ENCODE measurements at places on chromosomes 7 and 10.

DNA sequence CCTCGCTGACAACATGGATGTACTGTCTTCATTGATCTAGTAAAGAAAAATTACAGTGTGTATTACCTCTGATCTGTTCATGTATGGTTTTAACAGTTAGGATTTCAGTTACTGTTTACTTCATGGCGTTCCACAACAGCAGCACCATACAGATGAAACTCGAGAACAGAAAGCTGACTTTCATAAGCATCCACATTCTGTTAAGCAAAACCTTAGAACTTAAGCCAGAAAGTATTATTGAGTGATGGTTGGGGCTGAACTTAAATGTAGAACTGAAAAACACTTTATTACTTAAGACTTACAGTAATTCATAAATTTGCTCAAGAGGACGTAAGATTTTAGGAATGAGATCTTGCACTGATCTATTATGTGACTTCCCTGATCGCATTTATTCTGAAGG, 3.7 kb downstream of the MRPL32 start:
- no peak for DNase-seq

GRCh38 chr7:1341361-1342089, 108.9 kb downstream of the UNCX start:
- DNase-seq: no peak

DNA sequence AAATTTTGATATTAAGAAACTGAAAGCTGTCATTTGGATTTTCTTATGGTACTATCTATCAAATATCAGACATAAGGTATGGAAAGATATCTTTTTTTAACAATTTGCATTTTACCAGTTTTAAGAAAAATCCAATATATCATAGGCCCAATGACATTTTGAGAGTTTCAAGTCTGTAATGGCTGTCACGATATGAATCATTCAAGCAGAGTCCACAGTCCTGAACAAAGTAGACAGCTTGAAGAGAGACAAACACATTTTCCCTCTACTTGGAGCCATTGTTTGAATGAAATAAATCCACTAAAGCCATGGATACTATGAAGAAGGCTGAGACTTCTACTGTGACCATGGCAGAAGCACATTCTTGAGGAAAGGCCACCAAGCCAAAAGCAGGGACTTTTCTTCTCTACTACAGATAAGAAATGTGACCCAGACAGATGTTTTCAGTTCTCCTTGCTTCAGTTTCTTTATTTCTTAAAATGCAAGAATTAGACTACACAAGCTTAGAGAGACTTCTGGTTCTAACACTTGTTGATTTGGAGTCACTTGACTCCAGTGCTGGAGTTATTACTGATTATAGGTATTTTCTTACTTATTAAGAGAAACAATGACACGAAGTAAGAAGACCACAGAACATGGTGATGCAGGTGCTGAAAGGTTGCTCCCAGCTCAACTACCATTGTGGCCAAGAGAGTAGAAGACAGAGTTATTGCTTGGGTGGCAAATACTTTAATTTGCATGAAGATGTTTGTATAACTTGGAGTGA, 429.1 kb downstream of the KIF20B start:
- no peak for DNase-seq

- DNase-seq: no peak
Observed at GRCh38 chr10:6109444-6109775, 20.6 kb downstream of the RBM17 start.

- DNase-seq: no peak
Observed at GRCh38 chr10:26410356-26410755, 27.8 kb upstream of the APBB1IP start.

DNA sequence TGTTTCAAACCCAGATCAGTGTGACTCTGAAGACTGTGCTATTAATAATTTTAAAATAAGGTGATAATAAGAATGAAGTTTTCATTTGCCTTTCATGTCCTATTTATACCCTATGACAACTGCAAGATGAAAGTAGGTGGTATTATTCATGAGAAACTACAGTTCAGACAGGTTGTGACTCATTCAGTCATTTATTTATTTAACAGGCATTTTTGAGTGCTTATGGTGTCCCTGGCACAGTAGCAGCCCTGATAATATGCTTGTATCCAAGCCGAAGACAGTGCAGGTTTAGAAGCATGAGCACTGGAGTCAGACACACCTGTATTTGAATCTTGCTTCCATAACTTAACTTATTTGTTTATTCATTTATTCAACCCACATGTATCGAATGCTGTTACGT, 87.1 kb downstream of the FZD1 start:
- DNase-seq: no peak

DNA sequence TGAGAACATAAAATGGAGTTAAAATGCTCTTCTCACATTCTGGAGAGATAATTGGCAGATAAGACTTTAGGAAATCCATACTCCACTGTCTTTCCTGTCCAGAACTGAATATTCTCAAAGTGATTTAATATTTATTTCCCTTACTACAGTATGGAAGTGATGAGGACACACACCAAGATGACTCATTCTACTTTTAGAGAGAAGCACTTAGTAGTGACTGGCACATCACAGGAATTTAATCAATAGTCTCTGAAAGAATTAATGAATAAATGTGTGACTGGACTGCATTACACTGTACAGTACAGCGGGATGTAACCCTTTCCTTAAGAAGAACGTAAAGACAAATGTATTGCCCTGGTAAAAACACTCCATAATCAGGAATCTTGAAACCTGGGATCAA, 116.7 kb downstream of the SEMA3E start:
- DNase-seq: no peak

DNA sequence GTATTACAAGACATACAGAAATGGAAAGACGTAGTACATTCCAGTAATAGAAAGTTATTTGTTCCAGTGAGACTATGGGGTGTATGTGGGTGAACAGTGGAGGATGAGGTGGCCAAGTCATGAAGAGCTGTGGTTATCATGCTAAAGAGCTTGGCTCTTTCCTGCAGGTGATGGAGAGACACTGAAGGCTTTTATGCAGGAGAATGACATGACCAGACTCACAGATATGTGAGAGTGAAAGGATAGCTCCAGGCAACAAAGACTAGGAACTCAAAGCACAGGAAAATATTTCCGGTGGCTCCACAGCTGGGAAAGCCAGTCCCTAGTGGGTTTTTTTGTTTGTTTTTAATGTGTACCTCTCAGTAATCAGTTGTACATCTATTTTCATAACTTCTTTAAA, 133.5 kb downstream of the TSPAN12 start:
- DNase-seq: no peak

DNA sequence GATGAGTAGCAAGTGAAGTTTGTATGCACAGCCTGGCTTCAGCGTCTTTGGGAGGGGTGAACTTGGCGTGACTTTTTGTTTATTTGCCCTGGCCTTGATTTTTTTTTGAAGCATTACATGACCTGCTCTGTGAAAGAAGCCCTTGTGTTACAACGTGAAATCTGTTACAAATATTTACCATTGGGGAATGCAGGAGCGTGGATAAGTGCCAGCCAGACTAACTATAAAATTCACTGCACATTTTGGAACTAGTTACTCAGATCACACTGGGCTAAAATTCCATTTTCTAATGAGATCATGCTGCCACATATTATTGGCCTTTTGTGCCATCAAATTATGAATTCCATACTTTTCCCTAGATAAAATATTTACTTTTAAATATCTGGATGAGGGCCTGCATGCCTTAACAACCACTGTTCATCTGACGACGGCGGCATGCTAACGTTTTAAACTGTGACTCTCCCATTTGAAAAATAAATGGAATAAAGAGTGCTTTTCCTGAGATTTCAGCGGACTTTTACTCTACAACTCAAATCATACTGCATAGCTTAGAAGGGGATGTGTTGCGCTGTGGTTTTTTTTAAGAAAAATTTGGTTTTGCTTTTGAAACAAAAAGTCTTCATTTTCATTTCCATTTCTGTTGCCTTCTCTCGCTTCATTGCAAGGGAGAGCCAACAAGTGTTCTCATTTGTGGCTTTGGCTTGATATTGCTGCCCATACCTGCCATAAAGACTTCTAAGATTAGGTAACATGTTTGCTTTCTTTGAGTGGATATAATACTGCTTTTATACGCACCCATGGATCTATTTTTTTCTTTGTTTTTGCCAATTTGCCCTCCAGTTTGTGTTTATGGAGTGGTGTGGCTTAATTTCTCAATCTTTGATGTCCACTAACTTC, 352.2 kb downstream of the TFEC start:
- DNase-seq: peak; percentile 78

DNA sequence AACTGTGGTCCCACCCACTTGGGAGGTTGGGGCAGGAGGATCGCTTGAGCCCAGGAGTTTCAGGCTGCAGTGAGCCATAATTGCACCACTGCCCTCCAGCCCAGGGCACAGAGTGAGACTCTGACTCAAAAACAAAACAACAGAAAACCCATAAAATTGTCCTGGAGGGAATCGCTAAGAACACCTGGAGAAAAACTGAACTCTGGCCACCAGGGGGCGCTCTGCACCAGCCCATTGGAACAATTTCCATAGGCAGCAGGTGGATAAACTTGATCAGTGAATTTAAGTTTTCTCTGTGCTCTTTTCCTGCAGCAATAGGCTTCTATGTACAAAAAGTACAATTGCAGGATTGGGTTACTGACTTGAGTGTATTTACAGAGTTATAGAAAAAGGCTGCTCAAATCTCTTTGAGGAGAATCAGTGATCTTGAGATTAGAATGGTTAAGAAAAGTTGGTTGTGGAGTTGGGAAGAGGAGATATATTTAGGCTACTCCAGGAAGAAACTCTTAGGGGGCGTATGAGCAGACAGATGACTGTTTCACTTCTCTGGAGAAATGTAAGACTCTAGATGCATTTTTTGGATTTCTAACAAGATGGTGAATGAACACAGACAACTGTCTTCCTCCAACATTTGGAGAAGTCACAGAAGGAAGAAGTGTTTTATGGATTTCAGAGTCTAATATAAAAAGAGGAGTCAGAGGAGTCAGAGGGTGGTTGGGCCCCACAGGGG, 274.9 kb upstream of the GALNT17 start:
- DNase-seq: peak; percentile 86

DNA sequence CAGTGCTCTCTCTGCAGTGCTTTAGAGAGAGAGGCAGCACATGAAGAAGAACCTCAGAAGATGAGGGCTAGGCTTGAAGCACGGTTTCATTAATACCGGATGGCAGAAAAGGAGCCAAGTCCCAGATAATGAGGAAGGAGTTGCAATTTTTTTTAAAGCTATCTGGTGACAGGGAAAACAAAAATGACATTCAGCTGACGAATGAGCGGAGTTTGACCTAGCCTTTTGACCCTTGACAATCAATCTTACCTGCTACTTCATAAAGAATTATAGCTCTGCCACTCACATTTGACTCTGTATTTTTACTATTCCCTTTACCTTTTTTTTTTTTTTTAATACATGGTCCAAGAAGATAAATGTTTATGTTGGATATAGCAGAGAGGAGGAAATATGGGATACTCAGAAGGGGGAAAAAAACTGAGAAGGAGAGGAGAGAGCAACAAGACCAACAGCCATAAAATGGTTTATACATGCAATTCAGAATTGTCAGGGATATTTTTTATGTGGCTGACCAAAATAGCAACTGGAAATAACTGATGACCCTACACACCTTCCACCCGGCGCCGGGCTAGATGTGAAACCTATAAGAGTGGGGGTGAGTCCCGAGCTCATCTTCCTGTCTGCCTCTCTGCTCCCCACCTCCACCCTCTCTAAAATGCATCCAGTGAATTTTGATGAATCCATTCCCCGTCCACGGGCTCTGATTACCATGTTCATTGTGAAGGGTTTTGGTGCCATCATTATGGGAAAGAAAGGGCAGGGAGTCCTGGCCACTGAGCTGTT, 274.4 kb upstream of the YAE1 start:
- DNase-seq: no peak

DNA sequence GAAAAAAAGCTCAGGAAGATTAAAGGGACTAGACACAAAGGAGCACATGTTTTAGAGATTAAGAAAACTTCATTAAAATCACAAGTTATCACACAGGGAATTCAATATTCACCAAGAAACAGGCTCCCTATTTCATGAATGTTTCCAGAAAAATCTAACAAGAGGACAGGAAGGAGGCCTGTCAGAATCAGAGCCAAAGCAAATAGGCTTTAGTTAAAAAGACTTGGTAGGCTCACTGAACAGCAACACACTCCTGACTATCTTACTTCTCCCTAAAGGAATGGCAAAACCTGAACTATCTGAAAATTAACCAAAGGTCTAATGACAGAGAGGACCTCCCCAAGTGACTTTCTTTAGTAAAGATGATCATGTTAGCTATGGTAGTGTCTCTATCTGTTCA, 188.3 kb upstream of the MEOX2 start:
- DNase-seq: peak; percentile 50

DNA sequence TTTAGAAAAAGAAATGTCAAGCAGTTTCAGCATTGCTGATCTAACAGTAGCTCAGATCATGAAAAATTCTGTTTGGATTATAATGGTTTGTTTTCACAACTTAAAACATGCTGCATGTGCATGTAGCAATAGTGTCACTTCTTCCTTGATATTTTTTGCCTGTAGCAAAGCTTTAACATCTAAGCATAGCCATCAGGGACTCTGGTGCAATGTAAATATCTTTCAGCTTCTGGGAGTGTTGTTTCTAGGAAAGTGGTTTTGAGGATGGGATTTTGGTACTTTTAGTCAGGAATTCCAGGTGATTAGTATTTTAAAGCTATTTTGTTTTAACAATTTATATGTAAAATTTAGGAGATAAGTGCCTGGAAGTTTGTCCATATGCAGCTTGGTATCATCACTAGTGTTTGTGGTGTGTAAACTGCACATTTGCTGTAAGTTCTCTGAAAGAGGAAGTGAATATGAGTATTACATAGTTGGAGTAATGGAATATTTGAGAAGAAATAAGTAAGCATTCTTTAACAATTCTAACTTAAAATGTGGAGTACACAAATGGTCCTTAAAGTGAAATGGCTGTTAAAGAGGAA, 1.9 kb downstream of the RSBN1L start:
- DNase-seq: peak; percentile 37

GRCh38 chr7:85030893-85031292, 156.0 kb downstream of the SEMA3D start:
- DNase-seq: peak; percentile 75

DNA sequence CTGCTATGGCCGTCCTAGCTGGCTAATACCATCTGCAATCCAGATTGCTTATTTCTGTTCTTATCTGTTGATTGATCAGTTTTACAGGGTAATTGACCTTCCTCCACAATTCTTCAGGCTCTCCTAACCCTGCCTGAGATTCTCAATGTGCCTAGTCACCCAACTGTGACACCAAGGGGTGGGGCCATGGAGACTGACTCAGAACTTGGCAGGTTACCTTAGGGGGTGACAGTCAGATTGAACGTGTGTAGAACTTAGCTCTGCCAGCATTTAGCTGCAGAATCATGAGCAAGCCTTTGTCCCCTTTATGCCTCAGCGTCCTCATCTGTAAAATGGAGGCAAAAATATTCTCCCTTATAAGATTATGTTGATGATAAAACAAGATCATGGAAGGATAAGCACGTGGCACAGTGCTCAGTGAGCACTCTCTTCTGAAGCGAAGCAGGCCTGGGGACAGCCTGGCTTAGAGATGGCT, 19.1 kb upstream of the LEP start:
- no peak for DNase-seq

- no peak for DNase-seq
Observed at GRCh38 chr10:132579027-132579859, 41.7 kb downstream of the INPP5A start.

GRCh38 chr7:23218196-23218595, 28.4 kb upstream of the GPNMB start:
- DNase-seq: no peak

- peak; percentile 43 for DNase-seq
Observed at GRCh38 chr7:131111081-131111576, 216.5 kb upstream of the MKLN1 start.

GRCh38 chr10:126687121-126687606, 16.7 kb upstream of the C10orf90 start:
- peak; percentile 77 for DNase-seq

GRCh38 chr7:114755856-114756255, 166.0 kb upstream of the MDFIC start:
- no peak for DNase-seq

All from muscle of leg (tissue), 16 donors.